MM.1S (cell line): ENCODE measurements at places on chromosomes 2 and 18.

DNA sequence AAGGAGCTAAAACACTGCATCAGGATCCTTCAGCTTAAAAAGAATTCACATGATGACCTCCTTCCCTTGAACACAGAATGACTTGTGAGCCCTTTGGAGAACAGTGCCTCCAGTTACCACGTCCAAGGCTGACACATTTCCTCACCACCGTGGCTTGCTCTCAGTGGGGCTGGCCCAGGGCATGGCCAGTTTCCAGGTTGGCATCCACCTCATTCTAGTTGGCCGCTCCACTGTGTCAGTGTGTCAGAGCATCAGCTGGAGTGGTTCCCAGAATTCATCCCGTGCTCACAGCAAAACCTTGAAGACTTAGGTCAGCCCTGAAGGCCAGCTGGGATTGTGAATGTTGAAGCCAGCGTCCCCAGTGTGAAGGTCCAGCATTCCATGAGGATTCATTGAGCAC is 158.5 kb downstream of the INSIG2 start:
- no peak for DNase-seq

GRCh38 chr18:35912332-35912731 is 60.1 kb upstream of the RMP24 start:
- no peak for DNase-seq

DNA sequence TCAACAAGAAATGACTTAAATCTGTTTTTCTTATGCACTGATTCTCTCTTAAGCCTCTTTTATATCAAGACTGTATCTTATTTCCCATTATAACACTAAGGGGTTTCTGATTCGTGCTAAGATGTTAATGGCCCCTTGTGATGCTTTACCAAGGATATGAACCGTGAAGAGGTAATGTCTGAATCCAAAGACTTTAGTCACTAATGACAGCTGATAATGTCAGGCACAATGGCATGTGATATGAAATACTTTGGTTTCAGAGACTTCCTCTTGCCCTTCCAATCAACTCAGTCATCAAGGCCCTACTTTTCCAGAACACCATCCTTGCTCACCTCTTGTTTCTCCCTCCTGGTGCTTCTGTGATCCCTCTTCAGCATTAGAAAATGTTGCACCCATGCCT is 262.8 kb downstream of the KCNE4 start:
- DNase-seq: no peak

- DNase-seq: no peak
These were observed 326.7 kb upstream of the MAP2 start for GRCh38 chr2:209097168-209097567.
